ENCODE measurements at places on chromosomes 2 and 18.

DNA sequence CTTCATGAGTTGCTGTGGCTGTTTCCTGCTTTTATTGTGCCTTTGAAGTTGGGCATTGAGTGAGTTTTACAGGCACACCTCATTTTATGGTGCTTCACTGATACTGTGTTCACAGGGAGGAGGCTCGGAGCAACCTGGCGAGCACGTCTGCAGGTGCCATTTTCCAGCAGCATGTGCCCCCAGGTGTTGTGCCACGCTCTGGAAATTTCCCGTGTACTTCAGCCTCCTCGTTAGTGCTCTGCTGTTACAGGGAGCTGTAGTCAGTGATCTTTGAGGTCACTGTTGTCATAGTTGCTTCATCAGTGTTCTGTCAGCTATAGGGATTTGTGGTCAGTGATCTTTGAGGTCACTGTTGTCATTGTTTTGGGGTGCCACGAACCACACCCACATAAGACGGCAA is 20.1 kb downstream of the CTDP1 start:
- no peak for DNase-seq

GRCh38 chr18:46915800-46916550 is 1.3 kb downstream of the PIAS2 start:
- peak; percentile 5 for DNase-seq

DNA sequence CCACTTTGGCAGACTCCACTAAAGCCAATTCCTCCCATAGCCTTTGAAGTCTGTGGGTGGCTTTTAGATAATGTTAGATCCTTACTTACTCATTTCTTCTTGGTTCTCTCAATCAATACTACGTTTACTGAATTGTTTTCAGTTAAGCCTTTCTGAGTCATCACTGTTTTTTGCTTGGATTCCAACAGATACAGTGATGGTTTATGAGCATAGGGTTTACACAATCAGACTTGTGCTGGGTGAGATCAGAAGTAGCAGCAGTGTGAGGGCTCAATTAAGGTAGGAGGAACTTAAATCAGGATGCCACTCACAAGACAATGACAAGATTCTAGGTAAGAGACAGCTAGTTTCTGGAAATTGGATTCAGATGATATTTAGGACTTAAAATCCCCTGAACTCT is 297.7 kb upstream of the DOK6 start:
- DNase-seq, result no peak

DNA sequence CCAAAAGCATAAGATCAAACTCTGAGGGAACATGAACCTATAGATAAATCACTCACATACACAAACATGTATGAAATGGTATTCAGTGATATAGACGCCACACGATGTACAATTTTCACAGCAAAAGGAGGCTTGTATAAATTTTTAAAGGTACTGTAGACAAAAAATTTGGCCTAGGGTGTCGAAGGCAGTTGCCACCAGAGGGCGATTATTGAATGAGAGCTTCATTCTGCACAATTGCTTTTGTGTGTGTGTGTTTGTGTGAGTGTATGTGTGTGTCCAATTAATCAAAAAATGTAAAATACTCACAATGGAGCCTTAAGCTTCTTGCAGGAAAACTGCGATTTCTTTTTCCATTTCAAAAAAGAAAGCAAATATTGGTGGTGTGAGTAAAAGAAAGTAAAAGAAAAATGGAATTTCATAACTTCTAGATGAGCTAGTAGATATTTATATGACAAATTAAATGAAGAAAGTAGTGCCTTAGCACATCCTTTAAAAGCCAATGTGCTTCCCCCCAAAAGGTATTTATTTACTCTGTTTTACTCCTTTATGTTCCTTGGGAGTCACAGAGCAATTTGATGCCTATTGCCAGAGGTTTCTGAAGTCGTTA is 800.1 kb downstream of the SATB2 start:
- peak; percentile 9 for DNase-seq

DNA sequence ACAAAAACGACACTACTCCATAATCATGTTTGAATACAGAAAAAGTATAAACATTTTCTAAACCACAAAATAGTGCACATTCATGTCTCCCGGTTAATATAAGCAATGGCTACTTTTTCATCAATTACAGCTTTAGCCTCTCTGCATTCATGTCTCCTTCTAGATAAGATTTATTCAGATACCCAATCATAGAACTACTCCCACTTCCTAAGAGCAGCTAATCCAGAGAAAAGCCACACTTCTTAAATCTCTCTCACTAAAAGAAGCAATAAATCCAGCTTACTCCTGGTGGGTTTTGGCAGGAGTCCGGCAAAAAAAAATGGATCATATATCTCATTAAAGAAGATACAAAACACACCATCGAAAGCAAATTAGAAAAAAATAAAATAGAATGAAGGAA is 20.1 kb downstream of the DSEL start:
- DNase-seq, result no peak

- no peak for DNase-seq
Measured at GRCh38 chr2:121907928-121908327, 152.5 kb downstream of the TSN start.

DNA sequence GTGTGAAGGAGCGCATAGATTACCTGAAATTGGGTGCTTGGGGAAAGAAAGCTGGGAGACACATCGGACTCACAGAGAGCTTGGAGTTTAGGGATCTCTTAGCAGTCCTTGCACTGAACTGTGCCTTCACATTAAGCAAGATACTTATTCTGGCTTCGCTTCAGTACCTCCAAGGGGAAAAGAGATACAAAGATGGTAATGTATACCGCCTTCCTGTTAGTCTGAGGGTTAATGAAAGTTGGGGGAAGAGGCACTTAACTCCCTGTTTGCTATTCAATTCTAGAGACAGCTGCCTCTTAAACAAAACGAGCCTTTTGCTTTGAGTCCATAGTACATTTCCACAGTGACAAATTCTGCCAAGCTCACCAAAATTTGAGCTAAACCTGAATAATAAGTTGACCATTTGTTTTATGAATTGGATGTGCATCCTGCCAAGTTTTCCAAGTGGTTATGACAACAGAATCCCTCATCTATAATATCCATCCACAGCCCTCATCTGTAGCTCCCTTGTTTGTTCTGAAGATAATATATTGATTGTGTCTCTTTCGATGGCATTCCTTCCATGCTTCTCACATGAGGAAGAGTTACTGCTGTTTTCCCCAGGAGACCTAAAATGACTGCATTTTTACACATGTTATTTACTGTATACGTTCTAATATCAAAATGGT is 287.1 kb upstream of the ATP5MC3 start:
- no peak for DNase-seq

DNA sequence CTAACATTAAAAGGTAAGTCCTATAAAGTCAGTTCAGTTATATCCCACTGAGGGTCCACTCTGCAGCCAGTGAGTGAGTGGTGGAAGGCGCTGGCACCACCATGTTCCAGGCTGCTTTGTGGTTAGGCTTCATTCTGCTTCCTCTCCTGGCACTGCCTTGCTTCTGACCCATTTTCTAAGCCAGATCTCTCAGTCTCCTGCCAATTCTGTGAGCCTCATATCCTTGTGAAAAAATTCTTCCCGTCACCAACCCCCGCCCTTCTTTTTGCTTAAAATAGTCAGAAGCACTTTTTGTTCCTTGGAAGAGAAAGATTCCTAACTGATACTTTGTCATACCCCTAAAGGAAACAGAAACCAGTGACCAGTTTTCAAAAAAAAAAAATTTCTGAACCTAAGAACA is 139.8 kb upstream of the NCK2 start:
- DNase-seq, result peak; percentile 76

GRCh38 chr18:10482363-10482984 is 28.0 kb downstream of the APCDD1 start:
- DNase-seq, result no peak

- no peak for DNase-seq
Measured at GRCh38 chr2:116820986-116821385, 993.5 kb upstream of the DDX18 start.

DNA sequence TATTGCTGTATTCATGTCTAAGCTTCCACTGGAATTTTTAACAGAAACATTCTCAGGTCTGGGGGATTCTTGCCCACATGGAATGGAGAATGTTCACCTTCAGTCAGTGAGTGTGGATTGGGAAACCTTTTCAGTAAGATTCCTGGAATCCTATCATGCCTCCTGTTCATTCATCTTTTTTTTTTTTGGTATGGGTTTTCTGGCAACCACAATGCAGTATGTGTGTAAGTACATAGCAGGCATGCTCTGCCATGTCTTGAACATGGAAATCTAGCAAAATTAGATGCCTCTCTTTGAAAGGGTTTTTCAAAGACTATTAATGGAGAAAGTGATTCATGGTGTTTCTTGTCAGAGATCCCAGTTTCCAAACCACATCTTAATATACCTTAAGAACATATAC is 176.5 kb downstream of the LTBP1 start:
- DNase-seq, result no peak

DNA sequence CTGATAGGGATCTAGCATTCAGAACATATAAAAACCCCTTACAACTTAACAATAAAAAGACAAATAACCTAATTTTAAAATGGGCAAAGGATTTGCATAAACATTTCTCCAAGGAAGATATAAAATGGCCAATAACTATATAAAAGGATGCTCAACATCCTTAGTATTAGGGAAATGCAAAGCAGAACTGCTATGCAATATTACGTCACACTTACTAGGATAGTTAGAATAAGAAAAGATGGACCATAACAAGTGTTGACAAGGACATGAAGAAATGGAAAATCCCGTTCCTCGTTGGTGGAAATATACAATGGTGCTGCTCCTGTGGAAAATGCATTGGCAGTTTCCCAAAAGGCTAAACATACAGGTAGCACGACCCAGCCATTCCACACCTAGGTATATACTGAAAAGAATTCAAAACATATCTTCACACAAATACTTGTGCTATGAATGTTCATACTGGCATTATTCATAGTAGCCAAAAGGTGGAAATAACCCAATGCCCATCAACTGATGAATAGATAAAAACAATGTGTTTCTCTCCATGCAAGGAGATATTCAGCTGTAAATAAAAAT is 48.2 kb upstream of the REV1 start:
- no peak for DNase-seq

GRCh38 chr2:239960929-239961661 is 64.0 kb downstream of the NDUFA10 start:
- DNase-seq, result no peak

GRCh38 chr18:23871410-23871809 is 143.1 kb upstream of the TTC39C start:
- DNase-seq, result no peak

DNA sequence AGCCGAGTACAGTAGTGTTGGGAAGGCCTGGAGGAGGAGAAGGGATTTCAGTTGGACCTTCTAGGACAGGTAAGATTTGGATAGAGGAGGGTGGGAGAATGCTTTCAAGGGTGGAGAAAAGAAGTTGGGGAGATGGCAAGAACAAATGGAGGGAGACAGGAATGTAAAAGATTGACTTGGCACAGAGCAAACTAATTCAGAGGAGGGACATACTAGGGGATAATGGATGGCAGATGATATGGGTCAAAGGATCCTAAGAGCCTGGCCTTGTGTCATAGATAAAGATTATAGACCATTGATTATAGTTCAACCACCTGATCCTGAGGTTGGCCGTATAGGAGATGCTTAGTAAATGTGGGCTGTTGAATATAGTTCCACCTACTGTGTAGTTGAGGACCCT is 12.4 kb downstream of the WDR43 start:
- no peak for DNase-seq

- DNase-seq, result no peak
Measured at GRCh38 chr2:84175340-84175739, 283.7 kb downstream of the SUCLG1 start.

DNA sequence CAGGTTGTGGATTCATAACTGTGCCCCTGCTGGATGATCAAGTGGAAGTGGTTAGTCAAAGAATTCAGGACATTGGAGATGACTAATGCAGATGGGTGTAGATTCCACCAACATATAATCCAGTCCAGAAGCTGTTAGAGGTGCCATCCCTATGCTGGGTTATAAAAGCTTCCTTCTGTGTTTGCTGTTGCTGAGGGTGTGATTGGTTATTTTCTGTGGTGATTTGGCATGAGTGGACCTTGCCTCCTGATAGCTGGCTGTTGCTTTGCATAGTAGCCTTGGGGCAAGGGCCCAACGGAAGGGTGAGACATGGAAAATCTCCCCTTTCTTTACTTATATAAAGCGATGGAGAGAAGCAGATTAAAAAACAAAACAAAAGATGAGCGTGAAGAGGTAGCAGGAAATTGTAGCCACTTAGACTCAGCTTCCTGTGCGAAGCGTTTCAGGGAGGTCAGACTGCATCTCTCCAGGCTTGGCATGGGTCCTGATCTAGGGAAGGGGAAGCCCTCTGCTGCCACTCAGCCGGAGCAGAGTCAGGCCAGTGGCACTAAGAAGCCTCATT is 190.4 kb downstream of the FMNL2 start:
- DNase-seq, result peak; percentile 50

DNA sequence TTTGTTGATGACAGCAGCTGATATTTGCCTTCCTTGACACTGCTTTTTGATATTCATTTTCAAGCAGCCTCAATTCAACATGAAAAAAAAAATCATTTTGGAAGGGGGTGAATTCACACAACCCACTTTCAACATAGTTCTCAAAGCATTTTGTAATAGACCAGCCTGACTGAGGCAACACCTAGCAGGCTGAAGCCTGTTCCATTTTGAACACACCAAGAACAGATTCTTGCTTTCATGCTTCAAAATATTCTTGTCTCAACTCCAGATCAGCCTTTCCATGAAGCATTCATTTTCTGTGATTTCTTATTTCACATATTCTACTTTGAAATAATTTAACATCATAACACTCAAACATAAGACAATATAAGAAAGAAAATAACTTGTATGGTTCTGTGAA is 812.6 kb upstream of the POU3F3 start:
- DNase-seq, result no peak

- no peak for DNase-seq
Measured at GRCh38 chr2:66030553-66030952, 404.4 kb upstream of the MEIS1 start.

Measured in lung (tissue), 17 donors.